ENCODE measurements at places on chromosomes 1 and 21.

DNA sequence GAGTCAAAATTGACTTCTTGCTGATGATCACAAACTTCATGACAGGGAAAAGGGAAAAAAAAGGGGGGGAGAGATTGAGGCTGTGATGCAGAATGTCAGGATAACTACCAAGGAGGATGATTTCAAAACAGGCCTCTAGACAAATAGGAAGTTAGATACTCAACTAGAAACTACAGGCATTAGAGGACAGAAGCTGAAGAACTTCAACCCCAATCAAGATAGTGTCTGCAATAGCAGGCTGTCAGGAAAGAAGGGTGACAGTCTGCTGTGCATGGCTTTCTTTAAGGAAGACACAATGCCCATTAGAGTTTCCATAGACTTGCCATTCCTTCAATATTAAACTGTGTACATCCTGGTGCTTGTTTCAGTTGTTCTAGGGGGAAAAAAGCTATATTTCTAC lies 257.2 kb downstream of the TTLL7 start:
- no peak for DNase-seq

DNA sequence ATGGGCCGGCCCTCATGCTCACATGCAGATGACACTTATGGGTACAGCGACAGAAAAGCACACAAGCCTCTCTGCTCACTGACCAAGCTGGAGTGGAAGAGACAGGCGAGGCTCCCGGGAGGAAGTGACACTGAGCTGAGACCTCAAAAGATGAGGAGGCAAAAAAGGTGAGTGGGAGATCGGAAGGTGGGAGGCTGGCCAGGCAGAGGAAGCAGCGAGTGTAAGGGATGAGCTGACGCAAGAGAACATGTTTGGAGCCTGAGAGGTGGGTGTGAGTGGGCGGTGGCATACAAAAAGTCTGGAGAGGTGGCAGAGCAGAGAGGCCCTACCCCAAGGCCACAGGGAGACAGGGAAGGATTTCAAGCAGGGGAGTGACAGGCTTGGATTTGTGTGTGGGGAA lies 18.2 kb upstream of the CDCP2 start:
- no peak for DNase-seq

DNA sequence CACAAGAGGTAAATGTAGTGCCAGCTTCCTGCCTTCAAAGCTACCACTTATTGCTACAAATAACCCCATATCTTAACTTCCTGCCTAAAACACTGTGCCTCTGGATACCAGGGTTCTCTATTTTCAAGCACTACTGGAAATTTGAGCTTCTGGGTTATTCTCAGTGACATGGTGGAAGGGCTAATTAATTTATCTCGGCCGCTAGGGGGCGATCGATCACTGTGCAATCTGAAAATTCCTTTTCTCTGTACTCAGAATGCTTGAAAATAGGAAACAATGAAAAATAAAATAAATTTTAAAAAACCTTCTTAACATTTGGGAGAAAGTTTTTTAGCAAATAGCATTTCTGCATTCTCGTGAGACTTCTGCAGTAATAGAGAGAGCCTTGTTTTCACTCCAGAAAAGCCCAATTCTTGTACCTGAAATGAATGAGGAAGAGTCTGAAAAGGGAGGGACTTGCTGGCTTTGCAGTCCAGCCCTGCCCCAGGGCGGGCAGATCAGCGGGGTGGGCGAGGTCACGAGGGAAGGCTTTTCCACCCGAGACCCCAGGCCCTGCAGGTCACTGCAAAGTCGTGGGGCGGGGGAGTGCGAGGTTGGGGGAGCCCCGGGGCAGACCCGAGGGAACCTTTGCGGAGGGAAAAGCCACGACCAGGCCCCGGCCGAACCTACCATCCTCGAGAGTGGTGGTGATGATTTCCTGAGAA lies 276.7 kb downstream of the PCP4 start:
- DNase-seq, result peak; percentile 16

GRCh38 chr1:202214089-202214843 lies 20.7 kb downstream of the LGR6 start:
- no peak for DNase-seq

GRCh38 chr1:161311595-161312181 lies 1.9 kb upstream of the MPZ start:
- no peak for DNase-seq

DNA sequence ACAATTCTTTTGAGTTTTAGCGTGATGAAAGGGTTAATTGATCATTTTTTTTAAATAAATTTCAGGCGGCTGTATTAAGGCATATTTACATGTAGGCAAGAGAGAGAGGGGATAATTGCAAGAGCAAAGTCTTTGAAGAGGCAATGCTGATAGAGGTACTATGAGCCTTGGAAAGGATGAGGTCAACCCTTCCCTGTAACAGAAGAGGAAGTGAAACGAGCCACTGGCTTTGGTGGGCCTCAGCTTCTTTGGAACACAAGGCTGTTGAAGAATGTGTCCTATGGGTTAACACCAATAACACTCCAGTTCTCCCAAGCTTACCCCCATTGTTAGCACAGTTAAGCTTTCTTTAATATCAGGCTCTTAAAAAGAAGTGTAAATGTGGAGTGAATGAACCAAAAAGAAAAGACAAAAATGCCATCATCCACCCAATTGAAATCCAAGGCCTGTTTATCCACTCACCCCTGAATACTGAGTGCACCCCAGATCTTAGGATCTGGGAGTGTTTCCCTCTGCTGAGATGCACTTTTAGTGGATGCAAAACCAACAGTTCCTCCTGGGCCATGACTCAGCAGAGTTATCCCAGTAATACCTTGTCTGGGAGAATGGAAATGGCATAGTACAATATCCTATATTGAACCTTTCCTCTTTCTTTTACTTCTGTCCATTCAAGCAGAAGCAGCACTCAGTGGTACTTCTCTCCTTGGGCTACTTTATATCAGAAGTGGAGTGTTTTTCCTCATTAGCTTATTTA lies 216.4 kb downstream of the SLC44A5 start:
- no peak for DNase-seq

- no peak for DNase-seq
These were observed 45.5 kb upstream of the LRIG2 start for GRCh38 chr1:113027449-113027848.

GRCh38 chr1:24202987-24203386 lies 15.9 kb upstream of the IFNLR1 start:
- no peak for DNase-seq

GRCh38 chr1:44237721-44238457 lies 24.6 kb downstream of the DMAP1 start:
- peak; percentile 70 for DNase-seq

GRCh38 chr1:169105434-169106094 lies 926 bp upstream of the ATP1B1 start:
- DNase-seq, result peak; percentile 47

DNA sequence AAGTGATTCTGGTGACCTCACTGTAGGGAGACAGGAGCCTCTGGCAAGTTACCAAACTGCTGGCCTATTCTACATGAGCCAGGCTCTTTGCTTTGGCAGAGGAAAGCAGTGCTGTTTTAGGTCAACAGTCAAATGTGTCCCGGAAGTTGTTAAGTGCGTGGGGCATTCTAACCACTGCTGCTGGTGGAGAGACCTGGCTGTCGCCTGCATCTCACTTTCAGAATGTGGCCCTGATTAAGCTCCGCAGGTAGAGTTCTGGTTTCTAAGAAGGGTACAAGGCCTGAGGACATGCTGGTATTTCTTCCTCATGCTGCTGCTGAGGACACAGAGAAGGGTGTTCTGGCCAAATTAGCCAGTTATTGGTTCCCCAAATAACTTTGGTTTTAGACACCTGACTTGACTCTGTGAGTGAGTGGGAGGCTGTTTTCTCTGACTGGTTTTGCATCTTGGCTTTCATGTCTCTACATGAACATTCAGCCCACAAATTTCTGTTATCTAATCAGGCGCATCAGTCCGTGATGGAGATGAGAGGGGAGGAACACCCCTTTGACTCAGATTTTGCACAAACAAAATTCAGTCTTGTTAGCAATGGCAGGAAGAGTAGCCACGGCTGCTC lies 120.8 kb downstream of the LMO4 start:
- DNase-seq, result no peak

DNA sequence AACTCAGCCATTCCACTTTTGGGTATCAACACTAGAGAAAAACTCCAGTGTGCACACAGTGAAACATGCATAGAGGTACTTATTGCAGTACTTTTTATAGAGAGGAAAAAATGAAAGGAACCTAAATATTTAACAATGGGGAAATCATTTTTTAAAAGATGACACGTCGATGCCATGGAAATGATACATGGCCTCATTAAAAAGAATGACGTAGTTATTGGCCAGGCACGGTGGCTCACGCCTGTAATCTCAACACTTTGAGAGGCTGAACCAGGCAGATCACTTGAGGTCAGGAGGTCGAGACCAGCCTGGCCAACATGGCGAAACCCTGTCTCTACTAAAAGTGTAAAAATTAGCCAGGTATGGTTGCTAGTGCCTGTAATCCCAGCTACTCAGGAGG lies 42.5 kb downstream of the MATN1 start:
- no peak for DNase-seq

DNA sequence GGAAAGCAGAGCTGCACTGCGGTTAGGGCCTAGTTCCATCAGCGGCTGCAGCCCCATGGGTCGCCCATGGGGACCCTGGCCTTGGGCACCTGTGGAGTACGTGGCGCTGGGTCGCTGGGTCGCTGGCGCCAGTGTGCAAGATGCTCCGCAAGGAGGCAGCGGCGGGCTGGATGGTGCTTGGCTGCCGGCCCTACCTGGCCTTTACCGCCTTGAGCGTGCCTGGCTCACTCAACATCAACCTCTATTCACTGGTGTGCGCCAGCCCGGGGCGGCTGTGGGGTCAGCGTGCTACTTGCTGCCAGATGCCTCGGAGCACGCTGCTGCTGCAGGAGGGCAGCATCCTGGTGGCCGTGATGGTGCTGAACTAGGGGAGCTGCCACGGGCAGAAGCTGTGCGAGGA lies 85.1 kb upstream of the RHOU start:
- DNase-seq, result peak; percentile 13
